ENCODE measurements at places on chromosomes 11 and 22. TPM values are rescaled to one million over a fixed set of nuclear protein-coding genes. Genes with fewer than 3 reads are reported as not detected.

The TRIM34 gene
- 11.8 TPM for total RNA-seq

The ANO5 gene
- total RNA-seq: under 0.01 TPM

The SCUBE1 gene
- total RNA-seq: not detected

The SCGB1C1 gene
- not detected for total RNA-seq

The SULT4A1 gene
- 0.35 TPM for total RNA-seq

The MS4A1 gene
- not detected for total RNA-seq

The TCIRG1 gene
- 54.9 TPM for total RNA-seq

The PES1 gene
- 99.5 TPM for total RNA-seq

The KDM4D gene
- 0.60 TPM for total RNA-seq

The FOLR3 gene
- total RNA-seq: 5.5 TPM

The SESN3 gene
- total RNA-seq: 22.6 TPM

The RBFOX2 gene
- total RNA-seq: 155 TPM

The IGLL1 gene
- not detected for total RNA-seq

The TESMIN gene
- total RNA-seq: 0.08 TPM

The BARX2 gene
- not detected for total RNA-seq

The YPEL4 gene
- 2.8 TPM for total RNA-seq

The SLC22A12 gene
- total RNA-seq: not detected

The FOSL1 gene
- total RNA-seq: 5.3 TPM

The KRTAP5-7 gene
- not detected for total RNA-seq

The CD3D gene
- total RNA-seq: not detected

The ISX gene
- not detected for total RNA-seq

The MYEOV gene
- total RNA-seq: not detected

The C22orf31 gene
- total RNA-seq: not detected

The CHRNA10 gene
- 1.1 TPM for total RNA-seq

The ADM gene
- total RNA-seq: 44.0 TPM

The OVCH2 gene
- not detected for total RNA-seq

The USP2 gene
- total RNA-seq: under 0.01 TPM

The SPON1 gene
- 26.8 TPM for total RNA-seq

The FAM181B gene
- not detected for total RNA-seq

The CBLIF gene
- total RNA-seq: not detected

The MYBPC3 gene
- not detected for total RNA-seq

The RBMXL2 gene
- 0.08 TPM for total RNA-seq

The HBG1 gene
- total RNA-seq: not detected

The AIP gene
- 227 TPM for total RNA-seq

The CHRM1 gene
- total RNA-seq: not detected

The C11orf21 gene
- total RNA-seq: not detected

The SLC5A12 gene
- total RNA-seq: not detected

The DAGLA gene
- 0.98 TPM for total RNA-seq

The FDX1 gene
- total RNA-seq: 8.5 TPM

The APOBEC3H gene
- total RNA-seq: 0.70 TPM

The C1QTNF5 gene
- total RNA-seq: 11.6 TPM

The POU2AF3 gene
- not detected for total RNA-seq

The CDC42EP1 gene
- total RNA-seq: 3.2 TPM
